Progenitor cell of endocrine pancreas (in vitro differentiated cells): ENCODE measurements at places on chromosomes 6 and 20.

- DNase-seq: no peak
Measured at GRCh38 chr6:143034689-143035334, 25.9 kb upstream of the AIG1 start.

GRCh38 chr20:53001498-53002301 is 29.5 kb downstream of the TSHZ2 start:
- no peak for DNase-seq

- DNase-seq: no peak
Measured at GRCh38 chr6:31122791-31123706, 2.8 kb upstream of the CDSN start.

DNA sequence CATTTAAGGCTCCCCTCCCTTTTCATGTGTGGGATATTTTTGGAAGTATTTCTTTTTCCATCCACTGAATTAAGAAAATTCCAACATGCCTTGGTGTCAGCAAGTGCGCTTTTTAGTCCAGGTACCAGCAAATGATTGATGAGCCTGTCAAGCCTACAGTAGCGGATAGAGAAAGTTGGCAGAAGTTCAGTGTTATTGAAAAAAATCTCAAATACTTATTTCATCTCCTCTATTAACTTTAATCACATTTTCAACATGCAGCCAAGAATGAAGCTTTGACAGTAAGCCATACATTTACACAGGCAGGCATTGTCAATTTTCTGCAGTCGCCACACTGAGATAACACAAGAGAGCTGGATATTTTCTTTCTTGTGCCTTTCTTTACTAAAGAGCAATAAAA is 50.4 kb downstream of the BLOC1S5 start:
- no peak for DNase-seq

GRCh38 chr6:145752638-145753037 is 17.3 kb upstream of the EPM2A start:
- DNase-seq: no peak

DNA sequence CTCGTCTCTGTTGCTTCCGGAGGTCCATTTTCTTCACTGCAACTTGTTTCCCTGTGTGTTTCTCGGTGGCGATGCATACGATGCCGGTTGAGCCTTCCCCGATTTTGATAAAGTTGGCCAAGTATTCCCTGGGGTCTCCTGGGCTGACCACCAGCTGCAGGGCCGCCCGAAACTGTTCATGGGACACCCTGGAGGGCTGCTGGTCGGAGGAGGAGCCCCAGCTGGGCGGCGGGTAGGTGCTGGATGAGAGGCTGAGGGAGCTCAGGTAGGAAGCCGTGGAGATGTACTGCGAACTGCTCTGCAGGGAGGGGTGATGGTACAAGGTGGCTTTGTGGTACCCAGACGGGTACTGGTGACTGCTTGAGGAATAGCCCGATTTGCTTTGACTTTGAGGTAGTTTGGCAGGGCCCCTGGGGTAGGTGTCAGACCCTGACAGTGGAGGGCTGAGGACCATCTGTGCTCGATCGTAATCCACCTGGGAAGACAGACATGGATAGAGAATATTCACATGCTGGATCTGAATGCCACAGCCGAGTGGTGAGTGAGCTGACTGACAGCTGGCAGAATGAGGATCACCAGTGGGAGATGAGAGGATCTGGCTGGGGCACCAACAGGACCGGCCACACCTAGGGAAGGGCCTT is 51.6 kb downstream of the LAMP5 start:
- DNase-seq: no peak

- DNase-seq: no peak
Measured at GRCh38 chr20:46270977-46271744, 37.1 kb downstream of the CDH22 start.

DNA sequence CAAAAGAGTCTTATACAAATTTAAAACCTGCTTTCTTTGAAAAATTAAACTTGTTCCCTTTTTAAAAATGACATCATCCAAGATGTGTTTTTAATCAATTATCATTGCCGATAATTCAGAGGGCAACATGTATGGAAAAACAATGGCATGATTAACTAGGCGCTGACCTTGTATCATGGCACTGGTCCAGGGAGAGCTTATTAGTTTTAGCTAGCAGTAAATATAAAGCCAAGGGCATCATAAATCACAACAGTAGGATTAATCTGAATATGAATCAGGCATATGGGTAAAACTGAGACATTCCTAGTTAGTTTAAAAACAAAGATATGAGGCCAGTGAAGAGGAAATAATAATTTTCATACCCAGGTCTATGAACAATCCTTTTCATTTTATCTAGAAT is 374.0 kb downstream of the HDGFL1 start:
- DNase-seq: no peak

DNA sequence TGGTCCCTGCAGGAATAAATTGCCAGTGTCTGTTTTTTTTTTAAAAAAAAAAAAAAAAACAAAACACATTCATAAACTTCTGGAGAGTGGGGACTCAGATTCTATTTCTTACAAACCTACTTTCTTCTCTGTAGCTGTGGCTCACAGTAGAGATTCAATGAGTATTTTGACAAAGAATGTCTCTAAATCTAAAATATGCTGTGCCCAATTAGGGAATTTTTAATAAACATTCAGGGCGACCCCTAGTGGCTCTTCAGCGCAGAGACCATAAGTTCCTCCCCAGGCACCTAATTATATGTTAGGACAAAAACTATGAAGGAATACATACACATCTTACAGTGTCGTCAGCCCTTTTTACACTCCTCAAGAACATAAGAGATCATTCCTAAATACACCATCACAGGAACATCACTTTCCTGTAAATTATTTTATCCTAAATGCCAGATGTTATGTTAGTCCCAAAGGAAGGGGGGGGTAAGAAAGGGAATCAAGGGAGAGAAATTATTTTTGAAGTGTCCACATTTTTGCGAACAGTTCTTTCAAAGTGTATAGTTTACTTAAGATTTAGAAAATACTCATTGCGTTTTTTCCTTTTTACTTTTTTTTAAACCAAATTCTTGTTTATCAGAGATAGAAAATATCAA is 21.8 kb upstream of the NAA20 start:
- DNase-seq: no peak

DNA sequence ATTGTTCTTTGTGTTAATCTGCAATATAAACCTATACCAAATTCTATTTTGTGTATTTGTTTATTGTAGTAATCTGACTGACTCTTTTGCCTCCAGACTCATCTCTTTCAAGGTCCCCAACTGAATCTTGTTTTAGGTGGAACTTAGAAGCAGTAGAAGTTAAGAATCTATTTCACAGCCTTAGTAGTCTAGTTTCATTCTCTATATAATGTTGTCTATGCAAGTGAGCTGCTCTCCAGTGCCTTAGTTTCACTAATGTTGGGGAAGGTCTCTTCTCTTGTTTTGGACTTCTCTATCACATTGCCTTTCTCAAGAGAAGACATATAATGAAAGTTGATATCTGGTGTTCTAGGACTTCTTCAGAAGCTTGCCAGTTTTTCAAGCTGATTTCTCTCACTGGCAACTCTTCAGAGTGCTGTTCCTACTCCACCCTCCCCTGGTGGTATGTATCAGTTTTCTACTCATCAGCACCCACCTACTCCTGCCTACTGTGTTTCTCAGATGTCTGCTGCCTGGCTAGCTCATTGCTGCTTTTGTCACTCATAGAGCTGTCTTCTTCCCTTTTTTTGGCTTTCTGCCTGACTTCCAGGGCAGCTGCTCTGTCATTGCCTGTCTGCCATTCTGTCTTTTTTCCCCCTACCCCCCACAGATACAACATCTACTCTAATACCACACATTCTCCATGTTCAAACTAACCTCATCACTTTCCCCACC is 82.1 kb downstream of the PTPRA start:
- no peak for DNase-seq

- DNase-seq: no peak
Measured at GRCh38 chr6:97586344-97586743, 303.3 kb upstream of the MMS22L start.

DNA sequence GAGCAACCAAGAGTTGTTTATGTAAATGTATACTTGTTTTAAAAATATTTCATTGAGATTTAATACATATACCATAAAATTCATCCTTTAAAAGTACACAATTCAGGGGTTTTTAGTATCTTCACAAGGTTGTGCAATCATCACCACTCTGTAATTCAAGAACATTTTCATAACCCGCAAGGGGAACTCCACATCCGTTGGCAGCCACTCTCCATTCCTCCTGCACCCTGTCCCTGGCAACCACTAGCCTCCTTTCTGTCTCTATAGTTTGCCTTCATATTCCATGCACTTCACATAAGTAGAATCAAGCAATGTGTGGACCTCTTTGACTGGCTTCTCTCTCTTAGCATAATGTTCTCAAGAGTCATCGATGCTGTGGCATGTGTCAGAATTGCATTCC is 104.2 kb upstream of the PDE10A start:
- no peak for DNase-seq

DNA sequence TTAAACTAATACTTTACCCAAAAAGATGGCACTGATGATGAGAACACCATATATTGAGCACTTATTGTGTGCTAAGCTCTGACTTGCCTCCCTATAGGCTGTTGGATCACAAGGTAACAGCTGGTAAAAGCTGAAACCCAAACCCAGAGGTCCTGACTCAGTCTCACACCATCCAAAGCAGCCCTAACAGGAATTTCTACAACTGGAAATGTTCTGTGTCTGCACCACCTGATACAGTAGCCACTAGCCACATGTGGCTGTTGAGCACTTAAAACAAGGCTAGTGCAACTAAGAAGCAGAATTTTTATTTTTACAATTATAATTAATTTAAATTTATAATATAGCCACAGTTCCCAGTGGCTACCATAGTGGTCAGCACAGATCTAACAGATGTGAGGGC is 15.6 kb upstream of the MATN4 start:
- DNase-seq: no peak

DNA sequence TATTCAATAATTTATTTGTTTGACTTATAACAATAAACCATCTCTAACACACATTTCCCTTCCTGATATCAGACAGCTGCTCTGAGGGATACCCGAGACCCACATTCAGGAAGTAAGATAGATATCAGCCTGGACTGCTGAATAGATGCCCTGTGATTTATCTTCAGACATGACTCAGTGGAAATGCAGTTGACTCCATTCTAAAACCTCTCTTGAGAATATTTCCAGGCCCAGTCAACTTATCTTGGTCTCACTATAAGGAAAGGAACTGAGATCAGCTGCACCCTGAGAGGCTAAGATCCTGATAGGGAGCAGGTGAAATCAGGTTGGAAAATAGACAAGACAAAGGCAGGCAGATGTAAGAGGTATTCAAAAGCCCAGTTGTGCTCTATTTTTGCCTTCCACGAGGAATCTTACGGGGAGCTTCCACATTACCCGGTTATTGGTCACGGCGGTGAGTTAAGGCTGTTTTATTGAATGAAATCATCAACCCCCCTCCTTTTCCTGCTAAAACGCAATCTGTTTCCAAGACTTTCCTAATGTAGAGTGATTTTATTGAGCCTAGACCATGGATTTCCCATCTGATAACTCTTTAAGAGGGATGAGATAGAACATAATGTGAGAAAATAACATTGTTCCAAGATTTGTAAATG is 25.5 kb downstream of the C6orf15 start:
- DNase-seq: no peak

DNA sequence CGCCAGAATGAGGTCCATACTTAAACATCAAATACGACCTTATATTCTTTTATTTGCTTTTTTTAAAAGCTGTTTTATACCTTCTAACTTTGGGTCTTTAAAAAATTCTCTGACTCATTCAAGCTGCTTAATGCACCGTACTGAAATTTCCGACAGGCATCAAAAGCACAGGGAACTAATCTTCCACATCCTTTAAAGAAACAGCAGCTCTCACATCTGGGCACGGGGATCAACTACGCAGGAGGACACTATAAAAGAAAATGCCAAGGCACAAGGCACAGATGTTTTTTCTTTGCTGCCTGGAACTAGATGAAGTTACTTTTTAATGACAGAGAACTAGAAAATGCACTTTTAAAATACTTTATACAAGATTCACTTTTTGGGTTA is 112.4 kb upstream of the ARG1 start:
- DNase-seq: no peak

DNA sequence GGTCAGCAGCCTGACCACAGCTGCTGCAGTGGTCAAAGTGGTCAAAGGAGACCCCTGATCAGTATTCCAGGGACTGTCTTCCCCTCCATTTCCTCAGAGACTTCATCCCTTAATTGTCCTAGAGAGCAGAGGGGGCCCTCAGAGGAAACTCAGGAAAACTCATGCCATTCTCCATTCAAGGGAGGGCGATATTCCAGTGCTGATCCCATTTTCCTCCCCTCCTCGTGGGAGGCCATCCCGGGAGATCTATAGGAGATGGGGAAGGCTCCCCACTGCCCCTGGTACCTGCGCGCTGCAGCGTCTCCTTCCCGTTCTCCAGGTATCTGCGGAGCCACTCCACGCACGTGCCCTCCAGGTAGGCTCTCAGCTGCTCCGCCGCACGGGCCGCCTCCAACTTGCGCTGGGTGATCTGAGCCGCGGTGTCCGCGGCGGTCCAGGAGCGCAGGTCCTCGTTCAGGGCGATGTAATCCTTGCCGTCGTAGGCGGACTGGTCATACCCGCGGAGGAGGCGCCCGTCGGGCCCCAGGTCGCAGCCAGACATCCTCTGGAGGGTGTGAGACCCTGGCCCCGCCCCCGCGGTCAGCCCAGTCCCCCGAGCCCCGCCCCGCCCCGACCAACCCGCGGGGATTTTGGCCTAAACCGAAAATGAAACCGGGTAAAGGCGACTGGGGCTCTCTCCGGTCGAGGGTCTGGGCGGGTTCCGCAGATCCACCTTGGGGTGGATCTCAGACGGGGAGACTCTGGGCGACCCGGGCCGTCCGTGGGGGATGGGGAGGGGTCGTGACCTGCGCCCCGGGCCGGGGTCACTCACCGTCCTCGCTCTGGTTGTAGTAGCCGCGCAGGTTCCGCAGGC is 878 bp downstream of the HLA-C start:
- peak; percentile 17 for DNase-seq

DNA sequence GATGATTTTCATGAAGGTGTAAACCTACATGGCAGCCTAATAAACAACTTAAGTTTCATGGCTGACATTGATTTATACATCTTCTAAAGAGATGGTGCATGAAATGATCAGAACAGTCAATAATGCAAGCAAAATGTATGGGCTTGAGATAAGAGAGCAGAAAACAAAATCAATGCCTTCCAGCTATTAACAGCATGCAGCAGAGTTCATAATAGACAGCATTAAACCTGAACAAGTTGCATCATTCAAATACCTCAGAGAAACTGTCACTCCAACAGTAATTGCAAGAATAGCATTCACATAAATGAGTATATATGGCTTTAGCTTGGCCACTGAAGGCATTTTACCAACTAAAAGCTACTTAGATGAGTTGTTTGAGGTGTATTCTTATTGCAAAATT is 319.6 kb upstream of the ARID1B start:
- DNase-seq: no peak

- no peak for DNase-seq
Measured at GRCh38 chr6:42471142-42471541, 19.4 kb upstream of the TRERF1 start.
